Panc1 (cell line): ENCODE measurements at places on chromosomes 6 and 20.

DNA sequence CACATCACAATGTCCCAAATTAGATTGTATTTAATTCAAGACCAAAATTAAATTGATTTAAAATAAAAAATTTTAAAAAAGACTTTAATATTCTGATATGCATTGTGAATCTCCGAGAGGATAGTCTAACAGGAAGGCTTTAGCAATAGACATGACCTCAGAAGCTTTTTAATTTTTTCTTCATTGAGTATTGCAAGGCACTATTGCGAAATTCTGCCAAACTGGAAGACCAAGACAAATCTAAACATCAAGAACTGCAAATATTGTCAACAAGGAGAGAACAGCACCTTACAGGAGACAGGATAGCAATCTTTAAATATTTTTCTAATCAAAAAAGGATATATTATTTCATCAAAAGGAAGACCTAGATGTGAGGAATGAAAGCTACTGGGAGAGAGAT, 56.9 kb downstream of the BMP5 start:
- DNase-seq: no peak

DNA sequence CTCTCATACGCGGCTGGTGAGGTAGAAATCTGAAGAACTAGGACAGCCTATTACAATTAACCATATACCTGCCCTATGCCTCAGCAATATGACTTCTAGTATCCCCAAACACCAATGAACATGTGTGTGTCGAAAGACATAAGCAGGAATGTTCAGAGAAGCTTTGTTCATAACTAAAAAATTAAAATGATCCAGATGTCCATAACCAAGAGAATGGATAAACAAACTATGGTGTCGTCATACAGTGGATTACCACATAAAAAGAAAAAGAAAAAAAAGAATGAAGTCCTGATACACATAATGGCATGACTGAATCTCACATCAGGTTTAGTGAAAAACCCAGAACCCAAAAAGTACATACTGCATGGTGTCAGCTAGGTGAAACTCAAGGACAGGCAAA, 73.9 kb downstream of the MDN1 start:
- no peak for DNase-seq

DNA sequence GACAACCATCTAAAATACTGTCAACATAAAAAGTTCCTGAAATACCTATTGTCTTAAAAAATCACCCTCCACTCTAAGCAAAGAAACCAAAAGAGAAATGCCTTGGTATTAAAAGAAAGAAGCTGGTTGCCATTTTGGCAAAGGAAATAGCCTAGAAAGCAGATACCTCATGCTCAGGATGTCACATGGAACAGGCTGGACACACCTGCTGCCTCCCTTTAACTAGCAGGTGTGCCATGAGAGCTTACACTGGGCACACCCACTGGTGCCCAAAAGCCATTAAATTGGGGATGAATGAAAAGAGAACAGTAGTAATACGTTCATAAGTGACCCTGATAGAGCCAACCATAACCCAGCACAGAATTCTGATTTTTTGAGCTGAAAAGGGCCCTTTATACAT, 1.5 kb downstream of the SLC23A2 start:
- DNase-seq: no peak

DNA sequence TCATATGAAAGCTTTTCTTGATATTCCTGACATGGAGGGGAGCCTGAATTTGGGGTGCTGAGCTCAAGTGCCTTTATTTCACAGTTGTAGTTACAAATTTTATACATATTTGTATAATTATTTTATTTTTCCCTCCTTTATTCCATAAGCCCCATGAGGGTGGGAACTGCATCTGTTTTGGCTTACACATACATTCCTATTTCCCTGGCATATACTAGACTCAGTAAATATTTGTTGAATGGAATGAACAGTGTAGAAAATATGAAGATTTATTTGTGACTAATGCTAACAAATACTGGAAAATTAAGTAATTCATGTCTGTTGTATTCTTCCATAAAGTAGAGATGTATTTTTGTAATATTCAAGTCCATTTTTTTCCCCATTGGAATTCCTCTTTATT, 127.1 kb downstream of the MYO6 start:
- no peak for DNase-seq

GRCh38 chr6:166738386-166739116, 111.5 kb upstream of the RPS6KA2 start:
- no peak for DNase-seq

DNA sequence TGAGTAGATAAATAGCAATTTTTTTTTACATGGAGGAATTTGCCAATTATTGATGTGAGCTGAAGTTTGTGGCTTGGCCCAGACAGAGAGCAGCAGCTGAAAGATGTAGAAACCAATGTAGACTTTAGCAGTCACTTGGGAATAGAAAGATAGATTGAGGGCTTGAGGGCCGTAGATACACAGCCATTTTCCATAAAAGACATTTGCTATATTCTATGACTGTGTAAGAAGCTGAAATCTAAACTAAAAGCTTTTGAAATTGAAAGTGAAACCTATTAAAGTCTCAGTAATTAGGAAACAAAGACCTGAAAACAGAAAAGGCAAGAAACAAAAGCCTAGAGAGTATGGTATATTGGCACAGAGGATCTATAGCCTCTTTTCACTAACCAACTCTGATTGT, 332.7 kb downstream of the CENPW start:
- DNase-seq: no peak

DNA sequence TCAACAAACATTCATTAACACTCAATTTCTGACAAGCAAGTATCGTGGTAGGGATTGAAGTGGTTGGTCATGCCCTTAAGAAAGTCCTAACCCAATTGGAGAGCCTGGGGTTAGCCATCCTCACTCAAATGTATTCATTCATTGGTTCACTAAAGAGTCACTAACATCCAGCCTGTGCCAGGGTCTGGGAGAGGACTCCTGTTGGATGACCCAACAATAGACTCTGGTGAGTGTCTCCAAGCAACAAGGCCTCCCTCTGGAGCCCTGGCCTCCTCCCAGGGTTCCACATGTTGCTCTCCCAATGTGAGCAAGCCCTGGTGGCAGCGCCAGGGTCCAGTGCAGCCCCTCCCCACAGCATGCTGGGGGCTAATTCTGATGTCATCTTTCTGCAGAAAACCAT, at the start of gene BPIFA3:
BPIFA3 (plus strand) TSS at position 301 of the 400 bp plus-strand sequence. CDS start 185 bp downstream, outside the sequence.
- DNase-seq: no peak

DNA sequence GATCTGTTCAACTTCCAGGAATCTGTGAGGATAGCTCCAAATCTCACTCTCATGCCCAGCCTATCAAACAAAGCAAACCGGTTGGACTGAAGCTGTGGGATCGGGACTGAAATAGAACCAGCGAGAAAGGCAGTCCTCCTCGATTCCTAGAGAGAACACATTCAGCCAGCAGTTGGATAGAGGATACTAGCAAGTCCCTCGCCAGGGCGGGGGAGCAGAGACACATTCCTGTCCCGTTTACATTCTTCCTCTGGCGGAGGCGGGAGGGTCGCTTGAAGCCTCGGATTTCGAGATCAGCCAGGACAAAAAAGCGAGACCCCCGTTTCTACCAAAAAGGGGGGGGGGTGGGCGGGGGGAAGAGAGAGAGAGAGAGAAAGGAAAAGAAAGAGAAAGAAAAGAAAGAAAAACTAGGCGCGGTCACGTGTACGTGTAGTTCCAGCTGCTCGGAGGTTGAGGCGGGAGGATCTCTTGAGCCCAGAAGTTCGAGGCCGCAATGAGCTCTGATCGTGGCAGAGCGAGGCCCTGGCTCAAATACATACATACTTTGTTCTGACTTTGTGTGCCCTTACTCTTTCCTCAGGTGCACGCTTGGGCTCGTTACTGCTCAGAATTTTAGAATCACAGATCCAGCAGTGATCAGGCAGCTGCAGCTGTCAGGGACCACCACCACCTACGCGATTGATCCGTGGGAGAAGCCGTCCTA, 19.5 kb downstream of the ZNF311 start:
- DNase-seq: peak; percentile 97

DNA sequence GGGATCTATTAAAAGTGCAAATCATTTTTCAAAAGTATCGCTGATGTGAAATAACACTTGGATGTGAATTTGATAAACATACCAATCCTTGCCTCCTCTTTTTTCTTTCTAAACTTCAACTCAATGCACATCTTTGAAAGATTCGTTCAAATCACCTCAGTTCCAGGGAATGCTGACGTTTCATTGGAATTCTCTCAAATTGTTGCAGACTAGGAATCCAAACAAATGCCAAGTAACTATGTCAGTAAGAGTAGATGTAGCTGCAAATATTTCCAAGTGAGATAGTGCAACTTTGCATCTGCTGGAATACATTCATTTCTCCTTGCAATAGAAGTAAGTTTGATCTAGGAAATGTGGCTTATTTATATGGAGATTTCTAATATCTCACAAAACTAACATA, 220.7 kb downstream of the FUT9 start:
- no peak for DNase-seq

GRCh38 chr6:80280262-80281010, 174.0 kb downstream of the BCKDHB start:
- DNase-seq: no peak

- no peak for DNase-seq
Measured at GRCh38 chr20:5539691-5540090, 210.5 kb upstream of the SHLD1 start.

DNA sequence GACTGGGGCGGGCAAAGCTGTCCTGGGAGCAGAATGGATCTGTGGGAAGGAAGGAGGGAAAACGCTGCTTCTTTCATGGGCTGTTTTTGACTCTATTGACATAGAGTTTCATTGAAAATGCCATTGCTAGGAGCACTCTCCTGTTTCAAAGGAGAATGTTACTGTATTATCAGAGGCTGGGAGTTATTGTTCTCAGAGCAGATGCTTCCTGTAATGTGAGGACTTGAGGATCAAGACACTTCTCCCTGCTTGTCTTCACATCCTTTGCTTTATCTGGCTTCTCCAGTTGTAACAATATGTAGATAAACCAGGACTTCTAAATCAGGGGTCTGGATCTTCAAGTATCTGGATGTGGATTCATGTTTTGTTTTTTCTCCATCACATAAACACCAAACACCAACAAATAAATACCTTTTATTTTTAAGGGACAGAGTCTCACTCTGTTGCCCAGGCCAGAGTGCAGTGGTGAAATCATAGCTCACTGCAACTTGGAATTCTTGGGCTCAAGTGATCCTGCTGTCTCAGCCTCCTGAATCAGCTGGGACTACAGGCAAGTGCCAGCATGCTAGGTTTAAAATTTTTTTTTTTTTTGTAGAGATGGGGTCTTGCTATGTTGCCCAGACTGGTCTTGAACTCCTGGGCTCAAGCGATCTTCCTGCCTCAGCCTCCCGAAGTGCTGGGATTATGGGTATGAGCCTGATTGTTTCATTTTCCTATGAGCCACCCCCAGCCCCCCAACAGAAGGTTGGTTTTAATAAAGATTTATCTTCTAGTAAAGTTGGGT, 3.9 kb downstream of the CD109 start:
- no peak for DNase-seq

DNA sequence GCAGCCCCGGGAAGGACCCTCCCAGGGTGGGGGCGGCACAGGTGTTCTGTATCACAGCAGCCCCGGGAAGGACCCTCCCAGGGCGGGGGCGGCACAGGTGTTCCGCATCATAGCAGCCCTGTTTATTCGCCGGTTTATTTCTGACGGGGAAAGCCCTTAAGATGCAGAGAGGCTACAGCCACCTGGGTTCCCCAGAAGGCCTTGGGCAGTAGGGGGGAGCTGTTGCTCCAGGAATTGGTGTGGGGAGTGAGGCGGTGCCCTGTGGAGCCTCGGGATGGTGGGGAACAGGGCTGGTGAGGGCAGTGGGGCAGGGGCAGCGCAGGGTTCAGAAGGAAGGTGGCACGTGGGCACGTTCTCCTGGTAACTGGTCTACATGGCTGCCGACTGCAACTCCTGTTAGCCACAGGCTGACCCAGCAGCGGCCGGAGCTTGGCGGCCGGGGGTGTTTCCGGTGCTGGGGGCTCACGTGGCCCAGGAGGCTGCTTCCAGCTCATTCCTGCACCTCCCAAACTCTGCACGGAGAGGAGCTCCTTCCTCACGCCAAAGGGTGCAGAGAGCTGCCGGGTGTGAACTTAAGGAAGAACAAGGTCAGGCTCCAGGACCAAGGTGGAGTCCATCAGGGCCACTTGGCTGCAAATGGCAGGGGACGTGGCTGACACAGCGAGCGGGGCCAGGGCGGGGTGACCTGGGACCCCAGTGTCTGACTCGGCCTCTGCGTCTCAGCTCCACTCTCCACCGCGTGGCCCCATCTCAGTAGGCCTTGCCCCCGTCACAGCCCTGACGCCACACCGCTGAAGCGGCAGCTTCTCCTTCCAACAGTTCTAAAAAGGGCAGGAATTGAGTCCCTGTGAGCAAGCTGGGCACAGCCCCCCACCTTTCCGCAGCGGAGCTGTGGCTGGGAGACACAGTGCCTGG, 13.2 kb downstream of the SLCO4A1 start:
- DNase-seq: no peak

GRCh38 chr6:80457439-80457933, 351.0 kb downstream of the BCKDHB start:
- DNase-seq: no peak

DNA sequence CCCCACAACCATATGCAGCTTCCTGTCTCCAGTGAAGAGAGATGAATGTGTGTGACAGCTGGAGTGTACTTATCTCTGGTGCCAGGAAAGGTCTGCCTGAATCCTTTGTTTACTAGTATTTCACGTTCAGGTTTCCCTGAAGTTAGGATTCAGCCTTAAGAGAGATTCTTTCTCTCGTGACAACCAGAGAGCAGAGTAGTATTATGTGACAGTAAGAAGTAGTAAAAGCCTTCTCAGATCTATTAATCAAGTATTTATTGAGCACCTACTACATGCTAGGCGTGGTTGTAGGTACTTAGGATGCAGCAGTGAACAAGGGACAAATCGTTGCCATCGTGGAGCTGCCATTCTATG, 949 bp downstream of the KIFC1 start:
- no peak for DNase-seq

GRCh38 chr6:108616544-108616943, 55.8 kb downstream of the FOXO3 start:
- no peak for DNase-seq

DNA sequence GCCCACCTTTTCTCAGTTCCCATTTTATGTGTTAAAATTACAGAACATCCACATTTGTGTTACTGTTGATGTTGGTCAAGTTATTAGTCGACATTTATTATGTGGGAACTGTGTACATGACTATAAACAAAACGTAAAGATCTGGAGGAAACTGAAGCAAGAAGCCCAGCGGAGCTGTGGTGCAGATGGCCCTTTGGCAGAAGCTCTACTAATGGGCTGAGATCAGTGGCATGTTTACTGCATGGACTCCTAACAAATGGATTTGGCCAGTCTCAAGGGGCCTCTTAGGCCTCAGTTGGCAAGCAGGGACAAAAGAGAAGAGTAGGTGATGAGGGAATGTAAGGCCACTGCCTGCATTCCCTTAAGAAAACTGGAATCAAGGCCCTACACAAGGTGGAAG, 282.1 kb upstream of the TCF21 start:
- no peak for DNase-seq

DNA sequence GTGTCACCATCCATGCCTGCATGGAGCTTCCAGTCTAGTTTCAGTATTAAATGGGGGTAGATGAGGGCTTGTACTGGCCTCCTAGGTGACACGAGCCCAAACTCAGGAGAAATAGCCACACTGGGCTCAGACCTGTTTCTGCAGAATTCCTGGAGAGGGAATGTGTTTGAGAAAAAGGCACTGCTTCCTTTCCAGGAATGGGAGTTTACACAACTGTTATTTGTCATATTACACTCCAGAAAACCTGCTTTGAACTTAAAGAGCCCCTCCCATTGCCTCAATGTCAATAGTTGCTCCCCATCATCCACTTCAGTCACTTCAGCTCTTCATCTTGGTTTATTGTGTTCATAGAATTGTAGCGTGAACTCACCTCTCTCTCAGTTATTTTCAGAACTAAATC, 151.5 kb downstream of the CFAP61 start:
- DNase-seq: no peak
